NCI-H2171 (cell line): ENCODE measurements at places on chromosomes 1 and 21.

DNA sequence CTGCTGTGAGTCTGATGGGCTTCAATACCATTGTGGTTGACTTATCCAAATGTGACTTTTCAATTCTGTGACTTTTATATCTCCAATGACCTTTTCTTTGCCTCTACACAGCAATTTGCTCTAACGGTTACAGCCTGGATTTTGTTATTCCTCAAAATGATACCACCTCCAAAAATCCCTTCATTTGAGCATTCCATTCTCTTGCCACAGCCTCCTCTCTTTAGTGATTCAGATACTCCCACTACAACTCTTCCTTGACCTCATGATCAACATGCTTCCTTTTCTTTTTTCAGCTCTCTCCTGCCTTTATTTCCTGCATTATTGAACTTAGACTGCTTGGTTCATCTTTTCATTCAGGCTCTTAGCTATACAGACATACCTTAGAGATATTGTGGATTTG, 16.6 kb upstream of the IL19 start:
- no peak for DNase-seq

GRCh38 chr1:159994896-159995295, 36.9 kb downstream of the PIGM start:
- DNase-seq = no peak

GRCh38 chr1:226404904-226405222, 3.0 kb downstream of the PARP1 start:
- DNase-seq = no peak

DNA sequence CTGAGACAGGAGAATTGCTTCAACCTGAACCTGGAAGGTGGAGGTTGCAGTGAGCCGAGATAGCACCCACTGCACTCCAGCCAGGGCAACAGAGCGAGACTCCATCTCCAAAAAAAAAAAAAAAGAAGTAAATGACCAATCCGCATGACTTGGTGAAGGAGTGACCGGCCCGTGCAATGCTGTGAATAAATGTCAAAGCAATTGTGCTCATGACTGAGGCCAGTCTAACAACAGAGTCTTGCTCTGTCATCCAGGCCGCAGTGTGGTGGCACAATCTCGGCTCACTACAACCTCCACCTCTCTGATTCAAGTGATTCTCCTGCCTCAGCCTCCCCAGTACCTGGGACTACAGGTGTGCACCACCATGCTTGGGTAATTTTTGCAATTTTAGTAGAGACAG, 27.8 kb upstream of the SLC19A1 start:
- DNase-seq = no peak

- DNase-seq = no peak
Observed at GRCh38 chr1:150976879-150977694, 2.5 kb upstream of the CERS2 start.

- no peak for DNase-seq
Observed at GRCh38 chr1:194809665-194810064, 1623.3 kb upstream of the B3GALT2 start.

GRCh38 chr1:211942583-211942982, 92.8 kb downstream of the INTS7 start:
- no peak for DNase-seq

GRCh38 chr1:221888218-221888617, 146.3 kb upstream of the DUSP10 start:
- no peak for DNase-seq

DNA sequence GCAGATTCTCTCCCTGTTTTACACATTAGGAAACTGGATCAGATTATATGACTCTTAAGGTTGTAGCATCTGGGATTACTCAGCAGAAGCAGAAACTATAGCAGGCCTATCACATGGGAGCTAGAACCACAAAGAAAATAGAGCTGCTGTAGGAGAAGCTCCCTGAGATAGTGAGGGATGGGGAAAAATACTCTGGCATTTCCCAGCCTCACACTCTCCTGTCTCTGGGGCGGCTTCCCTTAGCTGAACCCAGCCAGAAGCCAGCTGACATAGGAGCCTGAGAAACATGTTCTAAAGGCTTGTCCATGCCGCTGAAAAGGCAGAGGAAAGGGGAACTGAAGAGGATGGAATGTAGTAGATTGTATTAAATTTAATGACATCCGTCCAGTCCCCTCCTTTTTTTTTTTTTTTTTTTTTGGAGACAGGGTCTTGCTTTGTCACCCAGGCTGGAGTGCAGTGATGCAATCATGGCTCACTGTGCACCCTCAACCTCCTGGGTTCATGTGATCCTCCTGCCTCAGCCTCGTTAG, 76.8 kb upstream of the DNAJC6 start:
- DNase-seq = no peak
